ENCODE measurements at places on chromosomes 1 and 21. TPM values are rescaled to one million over a fixed set of nuclear protein-coding genes. Genes with fewer than 3 reads are reported as not detected.

Gene DCST2
- total RNA-seq = 0.90 TPM

Gene CFAP141
- total RNA-seq = not detected

Gene ACOT11
- 10.6 TPM for total RNA-seq

Gene OR2T29
- total RNA-seq = not detected

Gene TNFRSF4
- 0.50 TPM for total RNA-seq

Gene OR2T35
- total RNA-seq = not detected

Gene CCDC30
- 8.3 TPM for total RNA-seq

Gene CLCNKA
- 0.61 TPM for total RNA-seq

Gene GNAI3
- 6.3 TPM for total RNA-seq

Gene RIIAD1
- total RNA-seq = 5.0 TPM

Gene INSRR
- total RNA-seq = 0.04 TPM

Gene RORC
- 15.1 TPM for total RNA-seq

DNA sequence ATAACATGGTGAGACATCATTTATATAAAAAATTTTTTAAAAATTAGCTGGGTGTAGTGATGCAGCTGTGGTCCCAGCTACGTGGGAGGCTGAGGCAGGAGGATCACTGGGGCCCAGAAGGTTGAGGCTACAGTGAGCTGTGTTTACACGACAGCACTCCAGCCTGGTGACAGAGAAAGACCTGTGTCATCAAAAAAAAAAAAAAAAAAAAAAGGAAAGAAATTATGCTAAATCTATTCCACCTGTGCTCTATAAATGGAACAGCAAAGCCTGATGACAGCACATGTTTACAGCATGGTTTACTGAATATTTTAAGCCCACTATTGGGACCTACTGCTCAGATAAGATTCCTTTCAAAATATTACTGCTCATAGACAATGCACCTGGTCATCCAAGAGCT is 217.6 kb downstream of the PRDM2 start:
- no peaks in the 10 kb centered on the region for H3K36me3 ChIP-seq
- no peak overlapping the region for H3K4me3 ChIP-seq

- no peak overlapping the region for H3K4me3 ChIP-seq
- H3K36me3 ChIP-seq = no peaks in the 10 kb centered on the region
- peaks cover 13% of the 10 kb centered on the region for H3K27me3 ChIP-seq
- H3K4me1 ChIP-seq = no peaks in the 10 kb centered on the region
- no peak for DNase-seq
Observed at GRCh38 chr21:32949701-32950100, 76.0 kb upstream of the OLIG2 start.

DNA sequence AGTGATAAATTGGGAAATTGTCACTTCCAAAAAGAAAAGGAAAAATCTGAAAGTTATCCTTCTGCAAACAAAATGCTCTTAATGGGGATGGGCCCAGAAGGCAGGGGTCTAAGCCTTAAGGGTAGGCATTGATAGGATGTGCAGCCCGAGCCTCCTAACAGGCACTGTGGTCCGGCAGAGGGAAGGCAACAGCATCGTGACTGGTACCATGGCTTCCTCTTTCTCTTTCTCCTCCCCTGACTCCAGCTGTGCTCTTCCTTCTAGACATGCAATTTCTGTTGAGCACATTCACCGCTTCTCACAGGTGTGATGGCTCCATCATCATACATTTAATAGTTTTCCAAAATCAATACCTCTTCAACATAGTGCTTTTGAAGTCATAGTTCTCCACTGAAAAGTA is 91.5 kb downstream of the SELENOF start:
- no peak for DNase-seq
- H3K4me3 ChIP-seq = no peak overlapping the region
- no peaks in the 10 kb centered on the region for H3K36me3 ChIP-seq
- no peaks in the 10 kb centered on the region for H3K27me3 ChIP-seq
- no peak overlapping the region for H3K27ac ChIP-seq

DNA sequence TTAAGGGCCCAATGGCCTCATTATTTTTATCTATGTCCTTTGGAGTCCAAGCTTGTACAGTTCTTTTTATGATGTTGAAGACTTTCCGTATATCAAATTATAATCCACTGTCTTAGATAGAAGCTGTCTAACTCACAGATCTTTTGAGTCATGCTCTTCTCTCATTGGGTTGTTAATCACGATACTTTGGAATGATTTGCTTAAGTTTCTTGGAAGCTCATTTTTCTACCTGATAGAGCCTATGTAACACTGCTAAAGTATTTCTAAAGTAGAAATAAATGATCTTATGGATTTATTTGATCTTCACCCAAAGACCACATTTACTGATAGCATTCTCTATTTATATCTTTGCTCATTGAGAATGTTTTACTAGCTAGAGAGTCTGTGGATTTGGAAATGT is 1554.1 kb downstream of the PLA2G4A start:
- H3K27ac ChIP-seq = no peak overlapping the region
- DNase-seq = no peak
- no peaks in the 10 kb centered on the region for H3K27me3 ChIP-seq
- H3K4me1 ChIP-seq = no peaks in the 10 kb centered on the region

GRCh38 chr21:46183910-46184624 is at the start of gene SPATC1L:
TSS of gene SPATC1L (minus strand) at chr21:46184459. CDS start at chr21:46182816, 1,643 bp downstream.
- no peak within 1 kb of the TSS for H3K4me3 ChIP-seq
- H3K36me3 ChIP-seq = no peaks in the 10 kb centered on the region
- peak within 1 kb of the TSS; percentile 93 for H3K27ac ChIP-seq
- H3K27me3 ChIP-seq = no peaks in the 10 kb centered on the region

- H3K4me1 ChIP-seq = peaks cover 54% of the 10 kb centered on the region
- no peak for DNase-seq
- no peak overlapping the region for H3K27ac ChIP-seq
- H3K27me3 ChIP-seq = no peaks in the 10 kb centered on the region
- H3K36me3 ChIP-seq = no peaks in the 10 kb centered on the region
Observed at GRCh38 chr1:30890502-30891226, 17.9 kb downstream of the SDC3 start.

GRCh38 chr1:103424650-103425049 is 100.8 kb upstream of the RNPC3 start:
- DNase-seq = no peak
- no peak overlapping the region for H3K27ac ChIP-seq
- H3K4me3 ChIP-seq = no peak overlapping the region
- no peaks in the 10 kb centered on the region for H3K27me3 ChIP-seq

GRCh38 chr1:67850611-67851075 is 17.4 kb upstream of the GNG12 start:
- H3K27me3 ChIP-seq = no peaks in the 10 kb centered on the region
- H3K36me3 ChIP-seq = no peaks in the 10 kb centered on the region
- H3K4me1 ChIP-seq = peaks cover 10% of the 10 kb centered on the region
- peak overlapping the region; percentile 10 for H3K27ac ChIP-seq
- no peak overlapping the region for H3K4me3 ChIP-seq

DNA sequence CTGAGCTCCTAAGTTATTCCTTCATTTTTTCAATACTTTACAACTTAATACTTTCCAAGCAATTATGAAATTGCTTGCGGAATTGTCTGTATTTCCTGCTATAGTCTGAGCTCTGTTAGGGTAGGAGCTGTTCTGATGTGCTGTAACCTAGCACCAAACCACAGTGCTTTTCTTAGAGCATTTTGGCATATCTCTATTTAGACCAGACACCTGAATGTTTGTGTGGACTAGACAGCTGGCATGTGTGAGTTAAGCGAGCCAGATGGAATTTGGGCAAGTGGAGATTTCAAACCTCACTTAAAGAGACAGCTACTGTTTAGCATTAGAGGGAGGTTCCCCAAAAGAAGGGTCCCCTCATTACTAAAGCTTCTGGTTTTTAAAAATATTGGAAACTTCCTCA is 106.1 kb downstream of the RWDD3 start:
- no peak overlapping the region for H3K4me3 ChIP-seq
- DNase-seq = no peak
- H3K36me3 ChIP-seq = no peaks in the 10 kb centered on the region
- no peaks in the 10 kb centered on the region for H3K27me3 ChIP-seq
- no peaks in the 10 kb centered on the region for H3K4me1 ChIP-seq
- H3K27ac ChIP-seq = no peak overlapping the region

GRCh38 chr1:76031496-76031895 is 43.0 kb upstream of the ST6GALNAC3 start:
- no peak overlapping the region for H3K4me3 ChIP-seq
- no peak overlapping the region for H3K27ac ChIP-seq
- DNase-seq = no peak
- no peaks in the 10 kb centered on the region for H3K27me3 ChIP-seq

DNA sequence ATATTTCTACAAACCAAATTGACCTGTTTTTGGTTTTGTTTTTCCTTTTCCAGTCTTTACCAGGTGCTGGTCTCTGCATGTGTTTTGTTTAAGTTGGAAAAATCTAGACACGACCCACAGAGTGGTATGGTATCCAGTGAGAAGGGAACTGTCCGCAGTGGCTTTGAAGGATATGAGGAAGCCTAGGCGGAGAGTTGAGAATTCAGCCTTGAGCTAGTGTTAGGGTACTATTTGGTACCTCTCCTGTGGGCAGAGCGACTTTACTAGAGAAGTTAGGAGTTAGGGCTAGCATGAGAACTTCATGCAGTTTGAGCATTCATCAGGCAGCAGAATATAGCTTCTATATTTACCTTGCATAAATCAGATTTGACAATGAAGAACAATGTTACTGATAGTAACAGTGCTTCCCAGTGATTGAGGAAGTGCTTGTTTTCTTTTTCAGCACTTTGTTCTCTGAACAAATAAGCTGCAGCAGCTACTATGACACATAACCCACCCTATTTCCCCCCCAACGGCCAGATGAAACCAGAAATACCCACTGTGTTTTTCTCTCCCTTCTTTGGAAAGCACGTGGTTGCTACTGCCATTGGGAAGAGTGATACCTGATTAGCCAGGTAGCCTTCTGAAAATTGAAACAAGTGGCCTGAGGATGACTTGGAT is 19.0 kb downstream of the MRPS6 start:
- H3K27me3 ChIP-seq = no peaks in the 10 kb centered on the region
- no peak overlapping the region for H3K27ac ChIP-seq
- peaks cover 14% of the 10 kb centered on the region for H3K36me3 ChIP-seq
- DNase-seq = no peak

DNA sequence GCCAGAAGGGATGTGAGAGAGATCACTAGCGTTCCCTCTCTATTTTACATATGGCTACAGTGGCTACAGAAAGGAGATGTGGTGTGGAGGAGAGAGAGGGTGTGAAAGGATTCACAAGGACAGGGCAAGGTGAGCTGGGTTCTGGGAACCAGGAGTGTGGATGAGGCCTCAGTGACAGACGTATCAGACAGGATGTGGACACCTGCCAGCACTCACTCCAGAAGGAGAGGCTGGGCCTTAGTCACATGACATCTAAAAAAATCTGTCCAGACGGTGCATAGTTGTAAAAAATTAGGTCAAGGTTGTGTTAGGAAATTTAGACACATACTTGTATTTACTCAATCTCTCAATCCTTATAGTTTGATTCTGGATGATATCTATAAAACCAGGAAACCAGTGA is 10.6 kb downstream of the TRIM67 start:
- no peak overlapping the region for H3K27ac ChIP-seq
- no peaks in the 10 kb centered on the region for H3K27me3 ChIP-seq
- H3K4me1 ChIP-seq = no peaks in the 10 kb centered on the region
- H3K36me3 ChIP-seq = no peaks in the 10 kb centered on the region

- no peaks in the 10 kb centered on the region for H3K4me1 ChIP-seq
- H3K27ac ChIP-seq = no peak overlapping the region
- DNase-seq = no peak
- H3K36me3 ChIP-seq = no peaks in the 10 kb centered on the region
- no peak overlapping the region for H3K4me3 ChIP-seq
Observed at GRCh38 chr1:26297791-26298124, 8.7 kb downstream of the UBXN11 start.

- no peak overlapping the region for H3K27ac ChIP-seq
- H3K36me3 ChIP-seq = no peaks in the 10 kb centered on the region
- no peaks in the 10 kb centered on the region for H3K27me3 ChIP-seq
Observed at GRCh38 chr1:2088458-2088857, 38.2 kb downstream of the PRKCZ start.

DNA sequence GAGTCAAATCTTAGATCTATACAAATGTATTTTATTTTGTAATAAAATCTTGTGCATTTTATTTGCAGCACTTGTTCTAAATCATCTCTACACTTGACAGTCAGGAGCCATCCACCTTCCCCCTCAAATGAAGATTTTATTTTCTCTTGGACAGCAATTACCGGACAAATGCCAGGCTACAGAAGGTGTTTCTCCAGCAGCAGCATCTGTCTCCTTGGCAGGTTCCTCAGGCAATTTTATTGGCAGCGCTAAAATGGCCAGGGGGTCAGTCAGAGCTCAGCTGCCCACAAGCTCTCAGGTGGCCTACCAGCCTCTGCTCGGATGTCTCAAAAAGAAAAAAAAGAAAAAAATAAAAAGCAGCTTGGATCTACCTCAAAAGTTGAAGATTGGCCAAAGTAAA is 107.6 kb downstream of the DAB1 start:
- DNase-seq = no peak
- H3K4me1 ChIP-seq = no peaks in the 10 kb centered on the region
- no peaks in the 10 kb centered on the region for H3K36me3 ChIP-seq

- peak; percentile 90 for DNase-seq
- H3K36me3 ChIP-seq = no peaks in the 10 kb centered on the region
- H3K27me3 ChIP-seq = no peaks in the 10 kb centered on the region
- peaks cover 54% of the 10 kb centered on the region for H3K4me1 ChIP-seq
Observed at GRCh38 chr1:225772323-225772768, 5.3 kb upstream of the SRP9 start.

GRCh38 chr1:214471458-214471857 is 79.9 kb downstream of the PTPN14 start:
- H3K4me1 ChIP-seq = peaks cover 6% of the 10 kb centered on the region
- no peak overlapping the region for H3K27ac ChIP-seq
- H3K4me3 ChIP-seq = no peak overlapping the region
- no peak for DNase-seq
- H3K36me3 ChIP-seq = no peaks in the 10 kb centered on the region
- no peaks in the 10 kb centered on the region for H3K27me3 ChIP-seq

DNA sequence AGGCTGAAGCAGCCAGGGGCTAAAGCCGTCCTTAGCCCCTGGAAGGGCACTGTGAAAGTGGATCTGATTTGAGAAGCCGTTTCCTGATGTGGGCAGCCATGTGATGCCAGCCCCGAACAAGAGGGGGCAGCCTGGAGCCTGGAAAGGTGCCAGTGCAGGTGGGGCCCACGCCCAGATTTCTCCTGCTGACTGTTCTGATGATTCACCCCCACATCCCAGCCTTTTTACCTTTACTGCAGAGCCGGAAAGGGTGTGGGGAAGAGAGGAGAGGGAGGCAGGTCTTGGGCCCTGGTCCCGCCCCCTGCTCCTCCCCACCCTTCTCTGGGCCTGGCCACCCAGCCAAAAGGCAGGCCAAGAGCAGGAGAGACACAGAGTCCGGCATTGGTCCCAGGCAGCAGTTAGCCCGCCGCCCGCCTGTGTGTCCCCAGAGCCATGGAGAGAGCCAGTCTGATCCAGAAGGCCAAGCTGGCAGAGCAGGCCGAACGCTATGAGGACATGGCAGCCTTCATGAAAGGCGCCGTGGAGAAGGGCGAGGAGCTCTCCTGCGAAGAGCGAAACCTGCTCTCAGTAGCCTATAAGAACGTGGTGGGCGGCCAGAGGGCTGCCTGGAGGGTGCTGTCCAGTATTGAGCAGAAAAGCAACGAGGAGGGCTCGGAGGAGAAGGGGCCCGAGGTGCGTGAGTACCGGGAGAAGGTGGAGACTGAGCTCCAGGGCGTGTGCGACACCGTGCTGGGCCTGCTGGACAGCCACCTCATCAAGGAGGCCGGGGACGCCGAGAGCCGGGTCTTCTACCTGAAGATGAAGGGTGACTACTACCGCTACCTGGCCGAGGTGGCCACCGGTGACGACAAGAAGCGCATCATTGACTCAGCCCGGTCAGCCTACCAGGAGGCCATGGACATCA is at the start of gene SFN:
TSS of gene SFN (plus strand) at position 369 of the 904 bp plus-strand sequence. CDS start at position 433, 64 bp downstream.
- no peak within 1 kb of the TSS for H3K4me3 ChIP-seq
- H3K27me3 ChIP-seq = no peaks in the 10 kb centered on the region
- H3K4me1 ChIP-seq = peaks cover 4% of the 10 kb centered on the region
- H3K27ac ChIP-seq = no peak within 1 kb of the TSS
- no peak for DNase-seq
- no peaks in the 10 kb centered on the region for H3K36me3 ChIP-seq

GRCh38 chr1:214332946-214333798 is 52.2 kb downstream of the SMYD2 start:
- H3K4me1 ChIP-seq = no peaks in the 10 kb centered on the region
- H3K36me3 ChIP-seq = no peaks in the 10 kb centered on the region
- DNase-seq = peak; percentile 70
- H3K4me3 ChIP-seq = no peak overlapping the region
